ENCODE measurements at places on chromosomes 5 and 9. TPM values are rescaled to one million over a fixed set of nuclear protein-coding genes. Genes with fewer than 3 reads are reported as not detected.

- DNase-seq = no peak
These were observed at the start of gene MEGF10 for GRCh38 chr5:127290019-127290945. Gene MEGF10, plus strand, starts transcription at chr5:127290796. Its CDS starts 40,513 bp downstream, at chr5:127331309.

SPATA31D4 gene
- total RNA-seq = not detected

- DNase-seq = no peak
These were observed 443.5 kb downstream of the PDE4D start for GRCh38 chr5:59449905-59450644.

SLC34A3 gene
- total RNA-seq = not detected

GRCh38 chr9:122197882-122198281 lies 30.9 kb downstream of the LHX6 start:
- no peak for DNase-seq

DOLPP1 gene
- total RNA-seq = 8.0 TPM

Measured in T-helper 17 cell (primary cell).